ENCODE measurements at places on chromosomes 12 and 14.

DNA sequence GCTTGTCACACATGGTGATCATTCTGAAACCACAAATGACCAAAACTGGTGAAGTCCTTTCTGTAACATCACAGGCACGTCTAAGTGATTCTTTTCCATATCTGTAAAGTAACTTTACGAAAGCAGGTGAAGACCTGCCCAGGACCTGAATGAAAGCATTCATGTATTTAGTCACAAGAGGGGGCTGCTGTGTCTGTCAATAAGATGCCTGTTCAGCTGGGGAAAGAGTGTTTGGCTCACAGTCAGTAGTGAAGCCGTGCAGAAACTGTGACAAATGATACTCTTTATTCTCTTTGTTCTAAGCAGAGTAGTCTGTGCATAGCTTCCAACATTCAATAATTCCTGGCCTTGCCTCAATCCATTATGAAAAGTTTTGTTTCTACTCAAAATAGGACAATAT lies 373.5 kb upstream of the OR4E1 start:
- DNase-seq: no peak

GRCh38 chr12:114918535-114919233 lies 234.7 kb upstream of the TBX3 start:
- no peak for DNase-seq

DNA sequence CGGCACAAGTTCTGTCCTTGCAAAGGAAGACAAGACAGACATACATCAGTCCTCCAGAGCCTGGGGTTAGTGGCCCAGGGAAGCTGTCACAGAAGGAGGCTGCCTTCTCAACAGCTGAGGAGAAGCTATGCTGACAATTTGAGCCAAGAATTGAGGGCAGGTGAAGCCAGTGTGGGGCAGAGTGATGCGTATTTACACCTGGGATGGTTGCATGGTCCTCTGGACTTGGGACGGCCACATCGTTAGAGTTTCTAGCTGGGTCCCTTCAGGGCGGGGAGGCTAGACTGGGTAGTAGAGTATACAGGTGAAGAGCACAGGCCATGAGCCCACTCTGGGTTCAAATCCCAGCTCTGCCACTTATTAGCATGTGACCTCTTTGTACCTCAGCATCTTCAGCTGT lies 16.5 kb downstream of the KRT85 start:
- no peak for DNase-seq

DNA sequence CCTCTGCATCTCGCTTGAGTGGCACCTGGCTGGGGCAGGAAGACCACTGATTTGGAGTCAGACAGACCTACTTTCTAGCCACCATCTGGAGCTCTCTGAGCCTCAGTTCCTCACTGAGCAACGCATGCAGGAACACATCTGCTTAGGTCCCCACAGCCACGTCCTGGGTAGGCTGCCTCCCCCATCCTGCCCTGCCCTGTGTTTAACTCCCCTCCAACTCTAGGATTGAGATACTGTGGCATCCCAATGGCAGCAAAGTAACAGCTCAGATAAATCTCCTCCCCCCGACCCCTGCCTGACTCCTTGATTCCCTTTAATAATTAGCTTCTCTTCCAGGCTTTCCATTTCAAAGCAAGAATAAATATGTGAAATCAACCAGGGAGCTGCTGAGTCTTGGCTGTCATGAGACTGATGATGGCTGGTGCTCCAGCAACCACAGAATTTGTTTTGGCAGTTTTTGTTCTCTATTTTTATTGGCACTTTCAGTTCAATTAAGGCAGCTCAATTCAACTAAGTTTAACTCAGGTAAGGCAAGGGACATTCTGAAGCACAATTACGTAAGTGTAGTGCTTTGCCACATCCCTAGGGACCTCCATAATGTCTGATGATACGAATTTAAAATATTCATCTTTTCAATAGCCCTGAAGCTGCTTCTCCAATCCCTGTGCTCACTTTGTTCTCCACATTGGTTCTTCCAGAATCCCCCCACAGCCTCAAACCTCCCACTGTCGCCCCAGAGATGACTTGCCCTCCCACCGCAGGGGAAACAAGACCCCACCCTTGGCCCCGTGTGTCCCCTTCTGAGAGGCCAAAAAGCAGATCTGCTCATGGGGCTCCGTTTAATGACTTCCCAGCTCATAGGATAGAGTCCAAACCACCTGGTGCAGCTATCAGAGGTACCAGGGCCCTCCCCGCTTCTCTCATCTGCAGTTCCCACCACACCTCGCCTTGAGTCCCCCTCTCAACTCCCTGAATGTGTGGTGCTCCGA lies 58.2 kb downstream of the ESR2 start:
- DNase-seq: no peak

DNA sequence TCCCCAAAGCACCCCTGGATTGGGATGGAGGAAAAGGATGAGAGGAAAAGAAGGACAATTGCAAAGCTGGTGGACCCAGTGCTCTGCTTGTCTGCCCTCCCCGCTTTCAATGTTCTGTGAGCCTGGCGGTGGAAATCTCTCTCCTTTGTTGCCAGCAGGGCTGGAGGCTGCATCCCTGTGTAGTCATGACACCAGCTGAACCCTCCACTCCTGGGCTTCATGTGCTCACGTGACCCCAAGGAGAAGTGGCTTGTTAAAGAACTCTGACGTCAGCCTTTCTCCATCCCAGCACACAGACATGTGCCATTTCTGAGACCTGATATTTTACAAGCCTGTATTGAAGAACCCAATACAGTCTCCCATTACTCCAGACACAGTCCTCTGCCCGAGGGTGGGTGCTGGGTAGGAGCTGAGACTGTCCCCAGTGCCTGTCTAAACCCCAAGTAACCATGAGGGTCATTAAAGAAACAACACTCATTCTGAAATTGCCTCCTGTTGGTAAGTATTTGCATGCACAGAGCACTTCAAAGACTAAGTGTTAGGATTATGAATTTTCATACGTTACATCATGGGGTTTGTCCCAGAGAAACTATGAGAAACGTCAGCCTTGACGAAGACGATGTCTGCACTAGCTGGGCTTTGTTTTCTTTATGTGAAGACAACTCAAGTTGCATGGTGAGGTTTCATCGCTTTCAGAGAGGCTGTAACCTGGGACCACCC lies 21.7 kb downstream of the GALNT16 start:
- DNase-seq: peak; percentile 4

DNA sequence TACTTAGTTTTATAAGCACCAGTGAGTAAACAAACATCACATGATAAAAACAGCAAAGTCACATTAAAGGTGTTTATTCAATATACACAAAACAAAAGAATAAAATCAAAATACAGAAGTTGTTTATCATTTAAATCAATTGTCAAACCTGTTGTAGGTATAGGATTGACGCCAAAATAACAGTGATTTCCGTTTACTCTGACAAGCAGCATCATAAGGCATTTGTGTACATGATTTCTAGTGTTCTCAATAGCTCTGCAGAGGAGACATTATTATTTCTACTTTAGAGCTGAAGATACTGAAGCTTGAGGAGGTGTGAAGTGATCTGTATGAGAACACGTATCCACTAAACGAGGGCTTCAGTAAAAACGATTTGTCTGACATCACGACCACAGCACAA lies 171.9 kb downstream of the CCDC59 start:
- DNase-seq: no peak

GRCh38 chr12:114123108-114123507 lies 157.0 kb upstream of the RBM19 start:
- no peak for DNase-seq

- DNase-seq: peak; percentile 27
Measured at GRCh38 chr12:47085815-47086252, 6.1 kb upstream of the AMIGO2 start.

DNA sequence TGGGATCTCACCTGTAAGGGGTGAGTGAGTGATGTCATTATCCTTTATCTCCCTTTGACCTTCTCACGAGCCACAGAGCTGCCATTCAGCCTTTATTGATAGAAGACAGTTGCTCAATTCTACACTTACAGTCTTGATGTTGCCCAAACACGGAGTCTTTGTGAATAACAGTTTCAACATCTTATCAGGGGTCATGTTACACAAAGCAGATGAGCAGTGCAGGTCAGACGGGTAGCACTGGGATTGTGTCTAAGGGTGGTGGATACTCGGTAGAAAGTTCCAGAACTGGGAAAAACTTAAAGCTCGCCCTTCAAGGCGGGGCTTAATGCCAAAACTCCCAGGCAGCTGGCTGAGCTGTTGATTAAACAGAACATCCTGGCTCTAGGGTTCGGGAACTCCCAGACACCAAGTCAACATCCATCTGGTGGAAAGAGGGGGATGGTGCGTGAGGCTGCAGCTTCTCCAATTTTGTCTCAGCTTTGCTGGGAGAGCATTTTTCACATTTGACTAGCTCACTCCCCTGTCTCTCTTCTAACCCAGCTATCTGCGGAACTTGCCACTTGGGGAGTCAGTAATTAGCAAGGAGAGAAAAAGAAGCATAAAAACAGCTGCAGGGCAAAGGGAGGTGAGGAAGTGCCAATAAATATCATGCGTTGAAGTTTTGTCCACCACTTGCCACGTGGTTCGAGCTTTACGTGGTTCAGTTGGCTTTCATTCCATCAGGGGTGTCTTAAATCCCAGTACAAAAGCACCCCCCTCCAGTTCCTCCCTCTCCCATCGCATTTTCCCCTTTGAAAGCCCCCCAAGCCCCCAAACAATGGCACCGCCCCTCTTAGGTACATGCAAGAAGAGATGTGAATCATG lies 31.0 kb downstream of the FOXN4 start:
- DNase-seq: no peak

- peak; percentile 82 for DNase-seq
Measured at GRCh38 chr12:91001306-91001705, 3.5 kb downstream of the EPYC start.

GRCh38 chr12:98646294-98647090 lies 1.4 kb downstream of the APAF1 start:
- DNase-seq: peak; percentile 31

- DNase-seq: no peak
Measured at GRCh38 chr12:132514216-132514820, 24.4 kb downstream of the FBRSL1 start.

GRCh38 chr12:56034586-56035332 lies 7.0 kb upstream of the RPS26 start:
- no peak for DNase-seq

DNA sequence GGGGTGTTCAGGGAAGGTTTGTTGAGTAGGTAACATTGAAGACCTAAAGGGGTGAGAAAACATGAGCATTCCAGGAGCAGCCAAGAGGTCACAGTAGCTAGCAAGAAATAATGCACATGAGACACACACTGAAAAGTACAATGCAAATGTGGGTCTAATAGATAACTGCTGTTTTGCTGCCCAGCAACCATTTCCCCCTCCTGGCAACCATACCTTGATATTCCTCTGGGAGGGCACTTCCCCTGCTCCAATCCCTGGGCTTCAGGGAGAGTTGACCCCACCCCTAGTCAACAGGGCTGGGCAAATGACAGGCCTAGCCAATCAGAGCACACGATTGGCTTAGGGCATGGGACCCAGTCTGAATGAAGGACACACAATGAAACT lies 8.5 kb upstream of the ACTN1 start:
- no peak for DNase-seq

DNA sequence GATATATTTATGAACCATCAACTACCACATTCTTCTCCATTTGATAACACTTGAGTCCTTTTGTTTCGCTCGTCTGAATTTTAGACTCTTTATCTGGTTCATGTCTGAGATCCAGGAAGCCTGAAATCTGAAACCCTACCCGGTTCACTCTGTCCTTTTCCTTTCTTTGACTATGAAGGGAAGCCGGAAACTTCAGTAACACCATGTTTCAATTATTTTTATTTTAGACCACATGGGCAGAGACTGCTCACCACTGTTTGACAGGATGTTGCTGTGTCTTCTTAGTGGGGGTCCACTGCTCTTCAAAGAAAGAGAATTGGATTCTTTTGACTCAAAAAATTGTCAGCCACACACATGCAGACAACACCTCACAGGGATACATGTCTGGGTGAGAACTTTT lies 331.9 kb upstream of the FLRT2 start:
- DNase-seq: no peak

- no peak for DNase-seq
Measured at GRCh38 chr14:64715628-64716412, 11.6 kb downstream of the PLEKHG3 start.

- no peak for DNase-seq
Measured at GRCh38 chr12:69653703-69654102, 43.0 kb upstream of the LRRC10 start.

DNA sequence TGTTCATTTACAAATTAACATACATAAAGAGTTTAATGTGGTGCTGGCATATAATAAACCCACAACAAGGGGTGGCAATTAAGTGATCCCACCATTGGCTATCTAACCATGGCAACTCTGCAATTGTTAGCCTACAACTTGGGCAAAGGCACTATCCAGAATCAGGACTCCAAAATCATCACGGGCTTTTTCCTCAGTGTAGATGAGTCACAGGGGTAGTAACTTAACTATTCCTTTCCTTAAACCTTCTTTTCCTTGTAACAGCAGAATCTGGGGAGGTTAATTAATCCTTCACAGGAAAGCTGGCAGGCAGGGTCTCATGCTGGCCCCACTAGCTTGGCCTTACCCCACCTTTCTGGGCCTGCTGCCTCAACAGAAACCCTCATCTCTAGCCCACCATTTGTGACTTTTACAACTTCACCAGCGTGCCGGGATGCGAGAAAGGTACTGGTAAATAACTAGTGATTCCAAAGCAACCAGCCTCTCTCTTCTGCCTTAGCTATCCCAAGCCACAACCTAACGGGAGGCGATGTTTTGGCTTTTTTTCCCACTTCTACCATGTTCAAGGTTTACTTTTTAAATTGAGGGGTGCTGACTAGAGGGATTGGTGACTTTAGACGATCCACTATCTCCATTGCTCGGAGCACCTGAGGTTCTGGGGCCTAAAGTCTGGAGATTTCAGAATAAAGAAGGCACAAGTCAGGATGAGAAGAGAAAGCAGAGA lies 744 bp downstream of the ATP5MC2 start:
- no peak for DNase-seq

DNA sequence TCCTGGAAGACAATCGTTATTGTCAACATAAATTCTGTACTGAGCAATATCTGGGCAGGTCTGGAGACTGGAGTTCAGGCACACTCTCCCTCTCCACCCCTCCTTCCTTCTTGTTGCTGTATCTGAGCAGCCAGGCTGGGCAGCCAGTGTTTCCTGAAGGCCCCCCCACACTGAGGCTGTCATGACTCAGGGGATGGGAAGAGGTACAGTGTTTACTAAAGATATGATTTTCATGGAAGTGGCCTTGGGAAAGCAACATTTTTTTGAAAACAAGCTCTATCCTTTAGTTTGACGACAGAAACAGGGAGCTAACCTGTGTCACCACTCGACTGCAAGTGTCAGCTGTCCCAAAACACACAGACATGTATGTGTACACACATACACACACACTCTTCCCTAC lies 1485.4 kb upstream of the TMEM132C start:
- DNase-seq: no peak

- no peak for DNase-seq
Measured at GRCh38 chr14:85009506-85009905, 520.4 kb upstream of the FLRT2 start.

DNA sequence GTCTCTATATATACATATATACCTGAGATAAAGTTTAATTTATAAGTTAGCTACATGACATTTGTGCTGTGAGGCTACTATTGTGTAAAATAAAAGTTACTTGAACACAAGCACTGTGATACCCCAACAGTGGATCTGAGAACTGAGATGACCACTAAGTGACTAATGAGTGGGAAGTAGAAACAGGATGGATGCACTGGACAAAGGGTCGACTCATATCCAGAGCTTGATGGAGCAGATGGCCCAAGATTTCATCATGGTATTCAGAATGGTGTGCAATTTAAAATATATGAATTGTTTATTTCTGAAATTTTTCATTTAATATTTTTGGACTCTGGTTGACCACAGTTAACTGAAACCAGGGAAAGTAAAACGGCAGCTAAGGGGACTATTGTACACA lies 908.6 kb upstream of the MDGA2 start:
- DNase-seq: no peak

- DNase-seq: no peak
Measured at GRCh38 chr12:109759595-109759994, 46.0 kb downstream of the FAM222A start.

- no peak for DNase-seq
Measured at GRCh38 chr12:121580959-121581685, at the start of gene KDM2B. Gene KDM2B (minus strand): TSS chr12:121581023. CDS start chr12:121580911, 112 bp downstream.
